NCI-H1436 (cell line): ENCODE measurements at places on chromosomes 3 and 15.

- DNase-seq, result no peak
Observed at GRCh38 chr3:14110699-14111098, 14.0 kb downstream of the CHCHD4 start.

DNA sequence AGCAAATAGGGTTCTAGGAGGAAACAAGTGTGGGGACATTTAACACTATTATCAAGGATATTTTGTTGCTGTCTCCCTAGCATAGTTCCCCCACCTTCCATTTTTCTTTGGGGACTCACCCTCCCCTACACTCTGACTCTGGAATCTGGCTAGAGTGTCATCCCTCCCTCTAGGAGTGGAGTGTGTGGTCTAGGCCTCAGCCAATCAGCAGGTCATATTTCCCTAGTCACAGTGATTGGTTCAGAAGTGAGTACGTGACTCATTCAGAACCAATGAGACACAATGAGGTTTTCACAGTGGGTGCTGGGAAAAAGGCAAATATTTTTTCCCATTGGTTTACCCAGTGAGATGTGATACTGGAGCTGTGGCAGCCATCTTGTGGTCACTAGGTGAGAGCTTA lies 234.4 kb downstream of the SHQ1 start:
- no peak for DNase-seq

GRCh38 chr15:92903631-92903965 lies 3.5 kb downstream of the CHD2 start:
- no peak for DNase-seq

DNA sequence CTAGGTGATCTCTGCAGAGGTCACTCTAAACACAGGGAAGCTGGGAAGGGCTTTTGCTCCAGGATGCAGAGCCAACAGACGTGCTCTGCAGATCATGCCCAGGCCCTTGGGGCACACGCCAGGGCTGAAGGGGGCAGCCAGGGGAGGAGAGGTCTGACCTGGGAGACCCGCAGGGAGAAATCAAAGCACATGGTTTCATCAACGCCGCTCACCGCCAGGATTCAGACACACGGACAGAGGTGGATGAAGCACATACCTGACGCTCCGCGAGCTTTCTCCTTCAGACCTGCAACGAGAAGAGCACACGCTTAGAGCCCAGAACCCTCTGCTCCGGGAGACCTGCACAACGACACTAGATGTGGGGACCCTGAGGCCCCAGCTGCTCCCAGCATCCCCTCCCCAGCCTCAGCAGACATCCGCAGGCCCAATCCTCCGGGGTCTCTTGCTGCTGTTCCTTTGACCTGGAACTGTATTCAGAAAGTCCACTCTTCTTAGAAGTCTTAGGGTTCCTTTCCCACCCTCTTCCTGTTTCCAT lies 90.7 kb upstream of the IQSEC1 start:
- no peak for DNase-seq

- DNase-seq, result no peak
Observed at GRCh38 chr3:95460274-95460673, 1354.1 kb upstream of the EPHA6 start.

- DNase-seq, result no peak
Observed at GRCh38 chr3:143977341-143978262, 6.0 kb downstream of the DIPK2A start.

GRCh38 chr3:38147421-38147820 lies 9.0 kb downstream of the MYD88 start:
- DNase-seq, result no peak

GRCh38 chr15:57281321-57281720 lies 95.0 kb upstream of the CGNL1 start:
- no peak for DNase-seq

GRCh38 chr15:55060836-55061235 lies 135.9 kb downstream of the RSL24D1 start:
- DNase-seq, result no peak

- DNase-seq, result no peak
Observed at GRCh38 chr15:33985751-33986150, 17.5 kb downstream of the CHRM5 start.

GRCh38 chr15:31004220-31004733 lies 12.8 kb upstream of the MTMR10 start:
- no peak for DNase-seq

DNA sequence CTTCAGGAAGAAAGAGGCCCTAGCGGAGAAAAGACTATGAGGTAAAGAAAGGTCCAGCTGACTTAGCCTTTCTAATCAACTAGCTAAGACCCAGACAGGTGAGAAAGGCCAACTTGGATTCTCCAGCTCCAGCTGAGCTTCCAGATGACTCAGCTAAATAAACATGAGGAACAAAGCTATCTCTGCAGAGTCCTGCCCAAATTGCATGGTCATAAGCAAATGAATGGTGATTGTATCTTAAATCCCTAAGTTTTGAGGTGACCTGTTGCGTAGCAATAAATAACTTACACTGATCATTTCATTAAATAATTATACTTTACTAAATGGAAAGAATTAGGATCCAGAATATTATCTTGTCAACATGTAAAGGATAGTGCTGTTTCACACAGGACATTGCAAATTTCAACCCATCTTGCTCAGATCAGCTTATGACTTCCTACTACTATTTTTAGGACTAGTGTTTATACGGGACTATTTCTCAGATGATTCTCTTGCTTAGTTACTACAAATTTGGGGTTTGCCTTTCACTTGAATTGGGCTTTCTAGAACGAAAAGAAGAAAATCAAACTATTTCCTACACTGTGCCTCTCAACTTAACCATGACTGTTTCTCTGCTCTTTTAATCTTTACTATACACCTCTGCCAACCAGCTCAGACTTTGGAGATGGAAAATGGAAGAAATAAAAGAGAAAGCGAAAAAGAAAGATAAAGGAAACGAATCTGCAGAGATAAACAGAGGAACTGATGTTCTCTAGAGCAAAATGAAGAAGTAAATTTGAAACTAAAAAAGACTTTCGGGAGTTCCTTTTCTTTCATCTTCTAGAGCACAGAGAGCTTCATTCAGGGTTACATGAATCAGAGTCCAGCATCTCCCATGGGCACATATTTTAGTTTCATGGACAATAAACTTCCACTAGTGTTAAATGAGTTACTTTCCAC lies 6.6 kb upstream of the ADGRG7 start:
- no peak for DNase-seq

DNA sequence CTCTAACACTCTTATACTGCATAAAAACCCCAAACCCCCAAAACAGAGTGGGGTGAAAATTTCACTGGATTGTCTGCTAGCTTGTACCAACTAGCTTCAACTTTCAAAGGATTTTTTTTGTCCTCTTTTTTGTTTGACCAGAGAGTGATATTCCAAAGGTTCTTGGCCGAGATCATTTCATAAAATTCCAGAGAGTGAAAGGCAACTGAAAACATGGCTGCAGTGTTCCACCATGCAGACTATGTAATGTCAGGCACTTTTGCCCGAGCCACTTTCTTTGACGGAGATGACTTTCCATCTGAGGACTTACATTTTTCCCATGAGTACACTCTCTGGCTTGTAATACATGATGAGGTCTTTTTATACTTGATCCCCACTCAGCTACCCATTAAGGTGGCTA lies 107.5 kb downstream of the TIGIT start:
- DNase-seq, result no peak

- DNase-seq, result no peak
Observed at GRCh38 chr15:49842031-49842730, 221.3 kb downstream of the DTWD1 start.

- DNase-seq, result no peak
Observed at GRCh38 chr3:113741620-113742019, 4.4 kb downstream of the NAA50 start.

- DNase-seq, result no peak
Observed at GRCh38 chr15:73165435-73165834, 113.2 kb downstream of the NEO1 start.

DNA sequence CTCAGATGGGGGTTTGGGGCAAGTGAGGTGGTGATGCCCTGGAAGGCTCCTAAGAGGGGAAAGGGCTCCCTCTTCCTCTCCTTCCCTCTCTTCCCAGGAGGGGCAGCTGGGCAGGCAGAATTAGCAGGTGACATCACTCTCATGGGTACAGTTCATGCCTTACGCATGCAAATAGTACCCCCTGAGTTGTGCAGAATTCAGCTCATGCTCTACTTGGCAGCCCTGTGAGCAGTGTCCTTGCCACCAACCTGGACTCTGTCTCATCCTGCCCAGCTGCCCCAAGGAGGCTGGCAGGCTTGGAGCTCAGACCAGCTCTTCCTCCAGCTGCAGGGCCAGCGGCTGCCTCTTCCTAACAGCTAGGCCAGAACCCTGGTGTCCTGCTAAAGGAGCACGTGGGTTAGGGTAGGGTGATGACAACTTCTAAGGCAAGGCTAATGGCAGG lies 3.3 kb downstream of the CHAC1 start:
- no peak for DNase-seq

DNA sequence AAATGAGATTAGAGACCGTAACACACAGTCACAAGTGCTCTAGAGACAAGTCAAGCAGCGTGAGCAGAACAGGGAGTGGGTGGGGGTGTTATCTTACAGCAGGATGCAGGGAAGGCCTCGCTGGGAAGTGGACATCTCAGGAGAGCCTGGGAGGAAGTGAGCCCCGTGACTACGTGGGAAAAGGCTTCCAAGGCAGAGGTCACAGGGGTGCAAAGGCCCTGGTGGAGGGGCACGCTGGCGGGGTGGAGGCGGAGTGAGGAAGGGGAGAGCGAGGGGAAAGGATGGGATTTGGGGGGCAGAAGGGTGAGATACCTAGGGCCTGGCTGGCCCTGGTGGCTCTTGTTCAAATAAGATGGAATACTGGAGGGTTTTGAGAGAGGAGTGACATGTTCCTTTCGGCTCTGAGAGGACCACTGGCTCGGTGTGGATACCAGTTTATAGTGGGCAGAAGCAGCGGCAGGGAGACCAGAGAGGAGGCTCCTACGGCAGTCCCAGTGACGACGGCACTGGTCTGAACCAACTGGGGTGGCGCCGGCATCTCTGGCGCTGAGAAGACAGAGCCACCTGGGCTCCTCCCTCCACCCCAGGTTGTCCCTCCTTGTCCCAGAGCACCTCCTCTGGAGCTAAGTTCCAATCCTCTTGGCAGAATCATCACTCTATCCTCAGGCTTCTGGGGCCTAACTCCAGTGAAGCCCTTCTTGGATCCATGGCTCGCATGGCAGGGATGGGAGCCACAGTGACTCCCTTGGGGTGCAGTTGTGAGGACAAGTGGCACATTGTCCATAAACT lies 266.2 kb upstream of the LYSMD4 start:
- no peak for DNase-seq

DNA sequence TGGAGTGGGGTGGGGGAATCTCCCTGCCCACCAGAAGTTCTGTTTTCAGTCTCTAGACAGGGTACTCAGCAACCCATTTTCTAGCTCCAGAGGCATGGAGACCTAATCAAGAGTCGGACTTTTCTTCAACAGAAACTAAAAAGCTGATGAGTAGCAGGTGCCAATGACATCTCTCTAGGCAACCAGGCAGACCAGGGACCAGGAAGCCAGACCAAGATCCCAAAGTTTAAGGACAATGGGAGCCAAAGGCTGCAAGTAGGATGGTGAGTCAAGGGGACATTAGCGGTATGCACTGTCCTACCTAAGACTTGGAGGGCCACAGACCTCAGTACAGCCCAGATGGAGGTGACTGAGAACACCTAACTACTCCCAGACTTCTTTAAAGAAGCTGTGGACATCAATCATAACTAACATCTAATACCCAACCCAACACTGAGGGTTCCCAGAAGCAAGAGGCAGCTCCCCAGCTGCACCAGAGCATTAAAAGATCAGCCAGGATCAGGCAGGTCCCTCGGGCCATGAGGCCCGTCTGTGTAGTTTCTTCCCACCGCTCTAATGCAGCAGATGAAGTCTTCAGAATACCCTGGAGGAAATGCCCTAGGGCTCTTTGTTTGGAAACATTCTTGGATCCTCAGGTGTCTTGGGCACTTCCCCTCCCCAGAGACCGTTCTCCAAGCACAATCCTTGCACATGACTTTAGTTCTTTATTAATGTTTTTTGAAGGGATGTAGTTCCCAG lies 979 bp downstream of the CCDC71 start:
- no peak for DNase-seq

GRCh38 chr15:54374184-54374952 lies 396.1 kb downstream of the UNC13C start:
- no peak for DNase-seq

- DNase-seq, result no peak
Observed at GRCh38 chr3:149366031-149366430, 11.4 kb downstream of the TM4SF1 start.

GRCh38 chr3:57937092-57937491 lies 71.1 kb upstream of the FLNB start:
- DNase-seq, result no peak

DNA sequence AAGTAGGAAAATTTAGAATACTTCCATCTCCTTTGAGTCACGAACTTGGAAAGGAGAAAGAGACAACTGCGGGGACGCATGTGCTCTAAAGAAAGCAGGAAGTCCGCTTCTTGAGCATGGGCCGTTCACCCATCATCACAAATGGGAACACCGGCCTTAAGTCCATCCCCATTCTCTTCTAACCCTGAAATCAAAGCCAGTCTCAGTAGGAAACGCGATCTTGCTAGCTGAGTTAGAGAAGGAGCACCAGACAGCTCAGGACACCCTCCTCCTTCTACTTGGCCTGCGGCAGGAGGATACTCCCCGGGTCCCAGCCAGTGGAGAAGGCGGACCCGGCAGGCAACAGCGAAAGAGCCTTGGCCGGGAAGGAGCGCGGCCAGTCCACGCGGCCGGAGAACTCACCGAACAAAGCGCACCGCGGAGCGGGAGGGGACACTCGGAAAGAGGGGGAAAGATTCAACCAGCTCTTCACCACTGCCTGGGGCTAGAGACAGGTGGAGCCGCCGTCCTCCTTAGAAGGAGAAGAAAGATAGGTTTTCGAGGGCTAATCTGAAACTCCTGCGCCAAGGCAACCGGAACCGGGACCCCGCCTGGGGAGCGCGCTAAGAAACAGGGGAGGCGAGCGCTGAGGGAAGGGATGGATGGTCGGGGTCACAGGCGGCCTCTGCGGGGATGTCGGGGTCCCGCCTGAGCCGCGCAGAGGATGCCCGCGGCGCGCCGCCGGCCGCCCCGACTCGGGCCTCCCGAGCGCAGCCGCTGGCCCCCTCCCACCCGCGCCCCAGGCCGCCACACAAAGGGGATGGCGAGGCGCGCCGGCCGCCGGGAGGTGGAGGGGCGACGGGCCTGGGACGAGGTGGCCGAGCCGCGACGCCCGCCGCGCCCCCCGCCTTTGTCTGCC lies 818 bp downstream of the SLC4A7 start:
- no peak for DNase-seq

DNA sequence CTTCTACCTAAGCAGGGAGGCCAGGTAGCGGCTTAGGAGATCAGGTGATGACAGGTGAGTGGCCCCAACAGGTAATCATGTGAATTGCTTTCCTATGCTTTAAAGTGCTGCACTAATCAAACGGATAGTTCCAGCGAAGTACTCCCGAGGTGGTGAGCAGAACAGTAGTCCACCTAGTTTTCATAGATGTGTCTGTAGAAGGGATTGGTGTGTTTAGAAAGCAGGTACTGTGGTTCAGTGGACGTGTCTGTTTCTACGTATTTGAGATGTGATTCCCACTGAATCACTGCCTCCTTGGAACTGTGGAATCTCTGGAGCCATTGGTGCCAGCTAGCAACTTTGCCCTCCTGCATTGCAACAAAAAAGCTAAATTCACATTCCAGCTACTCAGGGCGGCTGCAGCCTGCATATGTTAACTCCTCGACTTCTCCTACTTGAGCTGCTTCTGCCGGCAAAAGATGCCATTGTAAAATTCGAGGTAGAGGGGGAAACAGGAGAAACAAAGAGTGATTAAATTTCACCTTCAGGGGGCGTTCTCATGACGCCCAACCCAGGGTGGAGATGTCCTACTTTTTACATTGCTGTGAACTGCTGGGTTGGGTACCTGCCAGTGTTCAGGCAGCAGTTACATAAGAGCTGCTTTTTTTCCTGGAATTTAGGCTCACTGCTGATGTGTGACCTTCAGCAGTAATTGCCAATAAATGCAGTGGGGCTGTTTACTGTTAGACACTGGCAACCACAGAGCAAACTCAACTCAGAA lies 227.3 kb downstream of the ITPR1 start:
- no peak for DNase-seq
